ENCODE measurements at places on chromosomes 2 and 18.

DNA sequence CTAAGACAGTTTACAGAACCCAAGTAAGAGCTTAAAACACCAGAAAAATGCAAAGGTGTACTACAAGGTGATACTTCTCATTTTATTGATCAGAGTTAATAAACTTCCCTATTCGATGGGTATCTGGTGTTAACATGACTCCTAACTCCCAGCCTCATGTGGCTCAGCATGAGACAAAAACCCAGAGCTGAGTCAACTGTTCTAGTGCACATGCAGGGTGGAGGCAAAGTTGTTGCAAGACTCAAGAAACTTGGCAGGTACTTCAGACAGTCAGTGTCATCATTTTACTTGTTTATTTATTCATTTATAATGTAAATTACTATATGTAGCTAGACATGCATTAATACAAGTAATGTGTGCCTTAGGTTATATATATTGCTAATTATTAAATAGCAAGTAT lies 216.6 kb upstream of the DSEL start:
- DNase-seq: no peak

DNA sequence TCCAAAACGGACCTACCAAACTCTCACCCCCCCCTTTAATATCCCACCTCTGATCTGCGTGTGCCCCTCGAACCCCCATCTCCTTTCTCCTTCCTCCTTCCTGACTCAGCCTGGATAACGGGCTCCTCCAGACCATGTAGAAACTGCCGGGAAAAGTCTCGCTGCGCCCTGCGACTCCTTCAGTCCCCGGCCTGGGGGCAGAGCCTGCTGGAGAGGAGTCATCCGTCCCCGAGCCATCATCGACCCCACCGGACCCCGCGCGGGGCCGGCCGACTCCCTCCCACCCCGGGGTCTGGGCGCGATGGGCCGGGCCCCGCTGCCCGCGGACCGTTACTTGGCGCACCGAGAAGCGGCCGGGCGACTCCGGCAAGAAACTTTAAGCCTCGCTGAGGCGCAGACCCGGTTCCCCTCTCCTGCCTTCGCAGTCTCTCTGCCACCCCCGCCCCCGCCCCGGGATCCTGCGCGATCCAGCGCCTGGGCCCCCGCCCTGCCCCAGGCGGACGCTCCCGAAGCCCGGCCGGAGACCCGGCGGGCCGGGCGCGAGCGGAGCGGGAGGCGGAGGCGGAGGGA lies 3.4 kb downstream of the ZEB2 start:
- no peak for DNase-seq

DNA sequence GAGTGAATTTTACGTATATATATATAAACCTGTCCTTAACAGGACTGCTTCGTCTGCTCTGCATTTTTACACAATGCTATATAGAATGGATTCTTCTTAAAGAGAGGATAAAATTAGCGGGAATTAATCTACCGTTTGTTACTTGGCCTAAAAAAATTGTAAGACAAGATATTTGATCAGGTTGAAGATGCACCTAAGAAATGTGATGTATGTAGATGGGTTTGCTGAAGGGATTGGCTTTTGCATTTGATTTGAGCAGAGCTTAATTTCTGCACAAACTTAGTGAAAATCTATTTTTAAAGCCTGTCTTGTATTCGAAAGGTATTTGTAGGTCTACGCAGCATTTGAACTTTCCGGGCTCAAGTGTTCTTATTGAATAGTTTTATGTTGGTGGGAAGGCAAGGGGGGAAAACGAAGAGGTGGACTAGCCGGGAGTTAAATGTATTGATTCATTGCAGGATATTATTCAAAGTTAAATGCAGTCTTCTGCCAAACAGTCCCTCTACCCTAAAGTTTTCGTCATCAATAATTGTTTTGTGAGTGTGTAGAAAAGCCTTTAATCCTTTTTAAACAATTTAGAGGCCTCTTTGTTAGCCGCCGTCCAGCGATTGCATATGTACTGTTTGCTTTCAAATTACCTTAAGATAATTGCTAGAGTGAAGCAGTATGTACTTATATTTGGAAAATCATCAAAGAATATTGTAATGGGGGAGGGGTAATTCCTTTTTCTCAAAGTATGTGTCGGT lies 1.2 kb downstream of the PPP1CB start:
- no peak for DNase-seq

GRCh38 chr2:207408086-207408794 lies 121.5 kb upstream of the CREB1 start:
- DNase-seq: no peak

DNA sequence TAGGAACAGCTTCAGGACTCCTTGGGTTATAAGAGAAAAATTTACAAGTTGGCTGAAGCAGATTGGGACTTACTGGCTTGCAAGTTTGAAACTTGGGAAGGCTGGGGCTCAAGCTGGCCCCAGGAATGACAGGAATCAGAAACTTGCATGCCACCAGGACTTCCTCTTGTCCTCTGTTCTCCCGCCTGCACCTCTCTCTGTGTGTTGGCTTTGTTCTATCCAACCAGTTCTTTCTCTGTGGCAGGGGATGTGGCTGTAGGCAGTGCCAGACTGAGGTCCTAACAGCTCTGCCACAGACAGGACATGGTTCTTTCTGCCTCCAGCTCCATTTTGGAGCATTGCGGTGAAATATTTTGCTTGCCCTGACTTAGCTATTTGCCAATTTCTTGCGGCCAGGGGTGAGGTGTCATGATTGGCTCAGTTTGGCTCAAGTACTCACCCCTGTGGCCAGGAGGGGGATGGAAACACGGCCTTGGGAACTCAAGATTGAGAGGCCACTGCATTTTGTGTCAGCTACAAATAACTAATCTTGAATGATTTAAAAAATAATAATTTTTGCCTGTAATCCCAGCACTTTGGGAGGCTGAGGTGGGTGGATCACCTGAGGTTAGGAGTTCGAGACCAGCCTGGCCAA lies 48.9 kb downstream of the MEP1B start:
- DNase-seq: no peak

DNA sequence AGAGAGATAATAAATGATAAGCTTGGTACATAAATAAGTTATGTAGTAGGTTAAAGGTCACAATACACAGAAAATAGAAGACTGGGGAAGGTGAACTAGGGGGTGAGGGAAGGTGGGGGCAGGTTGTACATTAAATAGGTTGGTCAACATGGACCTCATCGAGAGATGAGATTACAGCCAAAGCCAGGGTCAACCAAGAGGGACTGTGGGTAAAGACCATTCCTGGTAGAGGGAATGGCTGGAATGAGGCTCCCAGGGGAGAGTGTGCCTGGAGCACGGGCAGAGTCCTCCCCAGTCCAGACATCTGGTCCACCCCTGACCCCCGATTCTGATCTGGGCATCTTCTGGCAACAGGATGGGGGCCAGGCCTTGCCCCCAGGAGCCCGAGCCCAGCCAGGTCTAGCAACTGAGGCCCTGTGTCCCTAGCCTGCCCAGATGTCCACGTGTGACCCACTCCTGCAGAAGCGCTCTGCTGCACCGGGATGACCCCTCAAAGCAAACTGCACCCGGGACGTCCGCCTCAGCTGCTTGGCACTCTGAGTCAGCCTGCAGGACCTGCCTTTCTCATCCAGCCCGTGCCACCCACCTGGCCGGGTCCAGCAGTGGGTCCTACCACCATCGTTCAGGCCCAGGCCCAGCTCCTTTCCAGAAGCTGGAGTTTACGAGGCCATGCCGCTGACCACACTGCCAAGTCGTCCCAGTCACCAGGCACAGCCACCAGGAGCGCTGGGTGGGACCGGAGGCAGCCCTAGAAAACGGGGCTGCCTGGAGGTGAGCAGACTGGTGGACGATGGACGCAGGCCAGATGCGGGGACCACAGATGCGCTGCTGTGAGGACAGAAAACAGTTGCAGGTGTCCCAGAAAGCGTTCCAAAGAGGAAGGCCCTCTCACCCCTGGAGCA lies 56.2 kb upstream of the ID2 start:
- no peak for DNase-seq

GRCh38 chr18:59592624-59593023 lies 104.6 kb downstream of the CCBE1 start:
- no peak for DNase-seq

GRCh38 chr2:16068552-16068940 lies 128.2 kb downstream of the MYCN start:
- no peak for DNase-seq

DNA sequence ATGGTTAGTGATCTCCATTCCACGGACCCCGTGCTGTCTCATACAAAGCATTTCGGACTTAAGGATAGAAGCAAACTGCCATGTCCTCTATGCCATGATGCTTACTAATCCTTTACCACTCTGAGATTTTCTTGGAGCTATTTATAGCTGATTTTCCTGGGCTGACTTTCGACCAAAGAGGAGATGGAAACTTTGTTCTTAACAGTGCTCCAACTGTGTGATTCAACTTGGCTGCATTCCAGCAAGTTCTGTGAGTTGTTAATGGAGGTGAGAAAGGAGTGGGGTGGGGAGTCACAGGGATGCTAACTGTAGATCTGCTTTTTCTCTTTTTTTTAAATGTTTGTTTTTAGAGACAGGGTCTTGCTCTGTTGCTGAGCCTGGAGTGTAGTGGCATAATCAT lies 45.5 kb upstream of the MSH2 start:
- no peak for DNase-seq

DNA sequence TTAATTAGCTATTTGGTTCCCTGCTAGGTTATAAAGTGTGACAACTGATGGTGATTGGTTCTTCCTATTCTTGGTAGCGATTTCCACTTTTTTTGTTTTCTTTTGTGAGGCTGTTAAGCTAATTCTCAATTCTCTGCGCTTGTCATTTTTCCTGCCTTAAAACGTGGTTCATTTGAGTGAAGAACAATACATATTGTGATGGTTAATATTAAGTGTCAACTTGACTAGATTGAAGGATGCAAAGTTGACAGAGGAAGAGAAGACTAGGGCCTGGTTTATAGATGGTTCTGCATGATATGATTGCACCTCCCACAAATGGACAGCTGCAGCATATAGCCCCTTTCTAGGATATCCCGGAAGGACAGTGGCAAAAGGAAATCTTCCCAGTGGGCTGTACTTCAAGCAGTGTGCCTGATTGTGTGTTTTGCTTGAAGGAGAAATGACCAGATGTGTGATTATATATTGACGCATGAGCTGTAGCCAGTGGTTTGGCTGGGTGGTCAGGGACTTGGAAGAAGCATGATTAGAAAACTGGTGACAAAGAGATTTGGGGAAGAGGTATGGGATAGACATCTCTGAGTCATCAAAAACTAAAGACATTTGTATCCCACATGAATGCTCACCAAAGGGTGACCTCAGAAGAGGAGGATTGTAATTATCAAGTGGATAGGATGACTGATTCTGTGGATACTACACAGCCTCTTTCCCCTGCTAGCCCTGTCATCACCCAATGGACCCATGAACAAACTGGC lies 39.4 kb upstream of the ZNF804A start:
- DNase-seq: no peak

DNA sequence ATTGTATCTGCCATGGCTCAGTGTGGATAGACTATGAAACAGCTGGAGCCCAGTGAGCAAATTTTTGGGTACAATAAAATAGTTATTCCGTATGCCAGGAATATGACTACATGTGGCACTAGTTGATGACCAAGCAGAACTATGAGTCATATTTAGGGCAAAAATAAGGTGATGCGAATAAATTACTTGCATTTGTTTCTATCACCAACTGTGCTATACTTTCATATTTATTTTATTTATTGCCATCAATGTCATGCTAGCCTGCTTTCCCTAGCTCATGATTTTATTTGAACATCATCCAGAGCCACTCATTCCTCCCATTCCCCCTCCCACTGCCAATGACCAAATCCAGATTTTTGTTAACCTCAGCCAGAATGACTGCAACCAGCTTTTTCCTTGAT lies 13.3 kb upstream of the FAP start:
- DNase-seq: no peak

Measured in stimulated activated CD8-positive, alpha-beta memory T cell treated with anti-CD3 and anti-CD28 coated beads, Interleukin-4, amount 100 ng/mL, for 1 hour (primary cell).